ENCODE measurements at places on chromosomes 4 and X.

DNA sequence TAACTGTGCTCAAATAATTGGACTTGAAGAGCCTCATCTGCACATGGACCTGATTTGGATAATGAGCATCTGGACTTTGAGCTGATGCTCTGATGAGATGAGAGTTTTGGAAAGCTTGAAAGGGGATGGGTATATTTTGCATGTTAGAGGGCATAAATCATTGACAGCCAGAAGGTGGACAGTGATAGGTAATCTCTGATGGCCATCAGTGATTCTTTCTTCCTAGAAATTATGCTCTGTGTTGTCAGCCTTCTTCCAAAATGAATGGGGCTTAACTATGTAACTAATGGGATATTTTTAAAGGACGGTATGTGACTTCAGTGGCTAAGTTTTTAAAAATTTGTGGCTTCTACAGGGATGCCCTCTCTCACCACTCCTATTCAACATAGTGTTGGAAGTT is 334.0 kb downstream of the PTTG2 start:
- DNase-seq = no peak

DNA sequence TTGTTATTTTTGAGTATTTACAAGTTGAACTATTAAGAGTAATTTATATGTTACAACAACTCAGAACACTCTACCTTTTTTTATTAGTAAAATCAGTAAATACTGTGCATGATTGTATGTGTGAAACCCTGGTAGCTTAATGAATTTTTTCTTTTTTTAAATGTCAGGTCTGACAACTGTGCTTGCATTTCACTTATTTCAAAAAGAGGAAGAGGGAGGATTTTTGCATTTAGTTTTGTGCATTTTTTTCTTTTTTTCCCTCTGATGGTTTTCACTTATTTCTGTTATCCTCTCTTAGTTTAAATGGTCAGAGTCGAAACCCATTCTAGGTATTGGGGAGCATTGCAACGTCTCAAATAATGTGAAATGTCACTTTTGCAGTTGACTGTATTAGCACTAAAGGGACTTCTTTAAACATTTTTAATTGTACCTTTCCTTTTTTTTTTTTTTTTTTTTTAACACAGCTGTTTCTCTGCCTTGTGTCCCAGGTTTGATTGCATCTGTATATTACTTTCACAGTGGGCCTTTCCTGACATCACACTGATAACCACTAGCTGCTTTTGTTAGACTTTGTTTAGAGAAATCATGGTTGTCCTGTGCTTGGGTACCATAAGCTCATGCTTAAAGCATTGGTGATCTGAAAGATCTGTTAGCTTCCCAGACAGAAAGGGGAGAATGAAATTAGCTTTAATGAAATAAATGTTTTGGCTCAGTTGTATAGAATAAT is 28.5 kb downstream of the MOB1B start:
- no peak for DNase-seq

DNA sequence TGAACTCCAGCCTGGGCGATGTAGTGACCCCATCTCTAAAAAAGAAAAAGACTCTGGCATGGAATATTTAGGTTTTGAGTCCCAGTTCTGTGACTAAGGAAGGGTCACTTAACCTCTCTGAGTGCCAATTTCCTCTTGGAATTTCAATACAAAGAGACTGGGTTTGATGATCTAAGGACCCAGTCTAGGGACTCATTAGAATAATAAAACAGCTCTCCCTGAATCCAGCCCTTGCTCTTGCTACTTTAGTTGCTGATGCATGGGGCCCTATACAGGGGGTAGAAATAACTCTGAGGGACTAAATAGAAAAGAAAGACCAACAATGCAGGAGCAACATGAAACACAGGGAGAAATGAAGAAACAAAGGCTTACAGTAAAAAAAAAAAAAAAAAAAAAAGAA is 12.6 kb downstream of the C4orf54 start:
- no peak for DNase-seq

DNA sequence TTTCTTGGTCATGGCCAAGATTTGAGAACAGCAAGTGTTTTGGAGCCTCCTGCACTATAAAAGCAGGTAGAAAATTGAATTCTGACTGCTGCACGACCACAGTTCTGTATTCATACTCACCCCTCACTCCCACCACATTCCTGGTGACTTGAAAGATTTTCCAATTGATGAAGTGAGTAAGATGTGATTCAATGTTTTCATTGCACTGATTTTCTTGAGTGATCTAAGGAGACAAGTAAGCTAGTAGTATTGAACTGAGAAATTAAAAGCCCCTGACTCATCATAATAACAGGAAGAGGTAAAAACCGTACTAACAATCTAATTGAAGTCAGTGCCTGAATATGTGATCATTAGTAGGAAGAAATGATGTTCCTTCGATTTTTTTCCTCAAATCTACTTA is 6.1 kb upstream of the SEC24D start:
- DNase-seq = peak; percentile 44

DNA sequence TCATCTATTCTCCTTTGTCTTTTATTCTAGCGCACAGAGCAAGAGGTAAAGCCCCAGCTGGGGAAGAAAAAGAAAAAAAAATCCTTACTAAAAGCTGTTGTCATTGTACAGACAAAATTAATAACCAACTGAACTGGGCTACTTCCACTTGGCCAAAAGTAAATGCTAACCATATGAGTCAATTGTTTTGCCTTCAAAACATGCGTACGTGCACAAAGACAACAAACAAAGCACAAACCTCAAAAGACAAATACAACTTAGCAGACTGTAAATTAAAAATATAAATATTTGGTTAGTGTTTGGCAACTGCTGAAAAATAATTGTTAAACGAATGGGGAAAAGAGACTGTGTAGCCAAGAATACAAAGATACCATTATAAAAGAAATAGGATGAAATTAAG is 5.9 kb downstream of the EDA2R start:
- DNase-seq = no peak

DNA sequence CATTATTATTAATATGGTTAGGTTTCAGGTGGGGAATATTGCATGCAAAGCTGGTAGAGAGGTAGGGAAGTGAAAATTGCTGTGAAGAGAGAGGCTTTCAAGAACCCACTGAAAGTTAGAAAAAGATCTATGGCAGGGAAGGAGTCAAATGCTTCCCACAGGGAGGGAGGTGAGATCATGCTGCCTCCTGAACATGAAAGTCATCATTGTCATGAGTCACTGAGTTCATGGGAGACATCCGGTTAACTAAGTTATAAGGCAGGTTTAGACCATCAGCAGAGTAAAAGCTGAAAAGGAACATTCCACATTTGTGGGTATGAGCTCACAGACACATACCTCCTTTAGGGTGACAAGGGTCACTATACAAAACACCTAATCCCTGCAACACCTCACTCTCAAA is 16.2 kb downstream of the GATB start:
- peak; percentile 69 for DNase-seq

GRCh38 chrX:132393485-132393884 is 95.4 kb downstream of the MBNL3 start:
- no peak for DNase-seq

GRCh38 chr4:19947349-19947748 is 304.4 kb upstream of the SLIT2 start:
- DNase-seq = peak; percentile 75

DNA sequence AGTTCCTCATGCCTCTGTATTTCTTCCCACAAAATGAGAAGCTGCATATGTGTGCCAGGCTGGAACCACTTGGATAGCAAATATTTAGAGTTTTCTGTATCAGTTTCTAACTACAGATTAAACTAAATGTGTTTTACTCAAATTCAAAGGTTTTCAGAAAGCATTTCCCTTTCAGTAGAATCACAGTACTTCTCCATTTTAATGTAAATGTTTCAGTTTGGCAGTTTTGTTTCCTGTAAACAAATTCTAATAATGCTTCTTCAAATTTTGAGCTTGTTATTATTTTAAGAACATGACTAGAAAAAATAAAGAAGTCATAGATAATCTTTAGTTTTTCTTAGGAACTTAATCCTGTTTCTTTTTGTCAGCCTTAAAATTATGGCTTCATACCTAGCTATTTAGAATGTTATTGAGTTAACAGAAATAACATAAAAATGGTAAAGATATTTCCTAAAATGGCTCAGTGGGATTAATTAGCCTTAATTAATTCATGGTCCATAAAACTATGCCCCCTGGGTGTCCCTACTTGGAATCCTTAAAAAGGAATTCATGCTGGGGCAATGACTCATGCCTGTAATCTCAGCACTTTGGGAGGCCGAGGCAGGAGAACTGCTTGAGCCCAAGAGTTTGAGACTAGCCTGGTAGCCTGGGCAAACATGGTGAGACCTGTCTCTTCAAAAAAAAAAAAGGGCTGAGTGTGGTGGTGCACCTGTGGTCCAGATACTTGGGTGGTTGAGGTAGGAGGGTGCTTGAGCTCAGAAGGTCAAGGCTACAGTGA is 83.8 kb upstream of the GPR34 start:
- peak; percentile 58 for DNase-seq

DNA sequence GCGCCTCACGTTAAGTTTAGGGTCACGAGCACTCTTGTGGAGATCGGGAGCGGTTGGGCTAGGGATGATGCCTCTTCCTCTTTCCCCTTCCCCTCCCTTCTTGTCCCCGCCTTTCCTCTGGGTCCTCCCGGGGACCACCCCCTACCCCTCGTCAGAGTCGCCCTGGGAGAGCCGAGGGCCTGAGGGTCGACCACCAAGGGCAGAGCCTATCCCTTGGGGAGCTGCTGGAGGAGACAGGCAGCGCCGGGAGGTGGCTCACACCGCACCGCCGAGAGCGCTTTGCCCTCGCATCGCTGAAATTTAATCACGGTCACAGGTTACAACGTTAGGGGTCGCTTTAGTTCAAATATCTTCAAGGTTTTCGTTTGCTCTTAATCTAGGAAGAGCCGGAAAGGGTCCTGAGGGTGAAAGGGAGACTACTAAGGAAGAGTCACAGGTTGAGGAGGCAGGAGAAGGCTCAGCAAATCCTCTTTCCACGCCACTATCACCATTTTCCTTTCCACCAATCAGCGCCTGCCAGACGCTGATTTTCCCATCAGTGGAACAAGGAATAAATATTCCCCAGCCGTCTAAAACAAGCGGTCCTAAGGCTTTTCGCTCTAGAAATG is 528 bp upstream of the SNCA start:
- no peak for DNase-seq

- DNase-seq = peak; percentile 82
Observed at GRCh38 chrX:22109442-22109841, 77.3 kb downstream of the PHEX start.

DNA sequence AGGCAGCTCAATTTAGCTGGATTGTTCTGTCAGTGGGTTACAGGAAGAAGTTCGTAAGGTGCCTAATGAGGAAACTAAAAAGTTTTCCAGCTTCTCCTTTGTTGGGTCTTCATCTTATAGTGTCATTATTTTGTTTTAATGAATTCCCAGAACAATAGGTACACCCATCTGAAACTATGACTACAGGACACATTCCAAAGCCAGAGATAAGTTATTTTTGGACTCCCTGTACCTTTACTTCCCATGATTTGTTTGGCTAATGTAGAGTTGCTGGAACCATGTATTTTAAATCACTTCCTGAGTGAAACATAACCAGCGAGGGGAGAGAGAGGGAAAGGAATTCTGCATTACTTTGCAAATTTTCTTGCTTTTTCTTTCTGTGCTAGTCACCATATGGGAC is 114.0 kb downstream of the CLCN5 start:
- DNase-seq = no peak

- DNase-seq = no peak
Observed at GRCh38 chr4:182384631-182385091, 141.5 kb downstream of the TENM3 start.

DNA sequence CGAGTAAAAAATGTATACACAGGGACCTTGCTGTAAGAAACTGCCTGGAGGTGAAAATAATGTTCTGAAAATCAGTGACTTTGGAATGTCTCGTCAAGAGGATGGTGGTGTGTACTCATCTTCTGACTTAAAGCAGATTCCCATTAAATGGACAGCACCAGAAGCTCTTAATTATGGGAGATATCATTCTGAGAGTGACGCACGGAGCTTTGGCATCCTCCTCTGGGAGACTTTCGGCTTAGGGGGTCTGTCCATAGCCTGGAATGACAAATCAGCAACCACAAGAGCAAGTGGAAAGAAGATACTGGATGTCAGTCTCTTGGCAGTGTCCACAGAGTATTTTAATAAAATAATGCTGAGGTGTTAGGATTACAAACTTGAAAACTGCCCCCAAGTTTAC is 129.4 kb downstream of the THOC2 start:
- DNase-seq = peak; percentile 19

DNA sequence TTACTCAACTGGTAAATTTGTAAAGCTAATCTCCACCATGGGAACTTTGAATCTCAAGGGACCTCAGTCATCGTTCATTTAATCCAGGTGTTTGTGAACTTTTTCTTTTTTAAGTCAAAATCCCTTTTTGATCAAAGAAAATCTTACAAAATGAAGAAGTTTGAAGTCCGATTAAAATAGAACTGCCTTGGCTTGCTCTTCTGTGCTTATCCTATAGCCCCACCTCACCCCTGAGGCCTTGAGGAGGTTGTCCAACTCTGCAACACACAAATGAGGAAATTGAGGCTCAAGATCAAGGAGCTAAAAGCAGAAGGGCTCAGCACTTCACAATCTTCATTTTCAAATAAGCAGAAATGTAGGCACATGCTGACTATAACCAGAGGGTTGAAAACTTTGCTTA is 240.3 kb upstream of the SFRP2 start:
- no peak for DNase-seq

DNA sequence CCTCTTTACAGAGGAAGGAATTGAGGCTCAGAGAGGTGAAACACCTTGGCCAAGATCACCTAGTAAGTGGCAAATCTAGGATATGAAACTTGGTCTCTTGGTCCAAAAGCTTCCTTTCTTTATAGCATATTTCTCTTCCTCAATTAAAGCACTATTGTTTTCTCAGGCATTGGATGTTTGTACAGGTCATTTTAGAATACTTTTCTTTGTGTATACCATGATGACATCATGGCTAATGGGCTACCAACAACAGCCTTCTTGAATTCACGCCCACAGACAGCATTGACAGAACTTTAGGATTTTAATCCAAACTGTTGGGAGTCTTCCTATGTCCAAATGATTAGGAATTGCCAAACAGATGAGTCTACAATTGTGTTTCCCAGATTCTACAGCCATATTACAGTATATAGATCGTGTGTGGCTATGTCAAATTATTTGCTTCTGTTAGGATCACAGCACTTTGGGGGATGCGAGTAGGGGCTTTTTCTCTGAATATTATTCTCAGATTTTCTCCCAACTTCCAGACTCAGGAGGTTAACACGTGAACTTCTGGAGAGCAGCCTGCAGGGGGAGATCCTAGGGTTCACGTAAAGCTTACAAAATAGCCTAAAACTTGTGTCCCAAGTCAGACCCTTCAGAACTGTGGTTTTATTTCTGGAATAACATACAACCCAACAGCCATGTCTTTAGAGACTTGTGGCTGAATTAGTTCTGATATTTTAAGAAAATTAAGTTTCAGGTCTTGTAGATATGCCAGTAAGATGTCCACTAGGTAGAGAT is 191.8 kb downstream of the SHROOM3 start:
- no peak for DNase-seq

- DNase-seq = peak; percentile 29
Observed at GRCh38 chr4:132572210-132572609, 576.9 kb upstream of the PCDH10 start.

DNA sequence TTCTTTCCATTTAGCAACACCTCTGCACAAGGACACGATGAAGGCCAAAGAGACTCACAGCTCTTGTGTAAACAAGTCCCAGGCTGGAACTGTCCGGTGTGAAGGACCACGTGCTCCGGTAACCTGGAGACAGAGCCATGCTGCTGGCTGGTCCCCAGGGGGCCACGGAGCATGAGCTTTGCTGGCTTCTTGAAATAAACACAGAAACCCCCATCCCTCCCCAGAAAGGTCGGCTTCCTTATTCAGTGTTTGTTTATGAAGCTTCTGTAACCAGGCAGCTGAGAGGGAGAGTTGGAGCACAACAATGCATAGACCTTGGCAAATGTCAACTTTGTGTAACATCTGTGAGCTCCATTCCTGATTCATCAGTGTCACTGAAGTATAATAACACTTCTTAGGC is 109.4 kb downstream of the GPR143 start:
- no peak for DNase-seq
